ENCODE measurements at places on chromosomes 3 and 15. TPM values are rescaled to one million over a fixed set of nuclear protein-coding genes. Genes with fewer than 3 reads are reported as not detected.

Gene TMEM108
- 3.0 TPM for polyA plus RNA-seq

Gene NECTIN3
- 3.9 TPM for polyA plus RNA-seq

Gene RLBP1
- polyA plus RNA-seq, result not detected

Gene C15orf62
- 1.5 TPM for polyA plus RNA-seq

Gene FES
- polyA plus RNA-seq, result 104 TPM
